ENCODE measurements at places on chromosomes 3 and 15.
A peak's percentile ranks its signal among the peaks of the same experiment; 100 is the strongest.

- no peak for ATAC-seq
Observed at GRCh38 chr3:118480101-118480860, 554.4 kb downstream of the IGSF11 start.

DNA sequence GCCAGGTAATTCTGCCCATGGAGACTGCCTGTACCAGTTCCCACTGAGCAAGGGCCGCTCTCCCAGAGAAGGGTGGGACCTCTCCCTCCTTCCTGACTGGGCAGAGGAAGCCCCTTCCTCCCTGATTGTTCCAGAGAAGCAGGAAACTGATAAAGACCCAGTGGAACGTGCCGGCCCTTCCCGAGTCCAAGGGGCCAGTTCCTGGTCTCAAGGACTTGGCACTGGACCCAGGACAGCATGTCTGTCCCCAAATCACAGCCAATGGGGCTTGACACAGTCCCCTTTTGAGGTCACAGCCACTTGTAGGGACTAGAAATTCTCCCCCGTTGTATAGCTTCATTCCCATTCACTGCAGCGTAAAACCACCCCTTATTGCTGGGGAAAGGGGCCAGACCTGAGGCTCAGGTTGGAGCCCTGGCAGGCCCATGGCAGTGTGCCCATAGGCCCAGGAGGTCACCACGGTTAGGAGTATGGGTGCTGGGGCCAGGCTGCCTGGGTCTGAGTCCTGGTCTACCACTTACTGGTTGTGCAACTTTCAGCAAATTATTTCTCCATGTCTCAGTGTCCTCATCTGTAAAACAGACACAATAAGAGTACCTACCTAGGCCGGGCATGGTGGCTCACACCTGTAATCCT lies 18.1 kb downstream of the CSRNP1 start:
- peak; percentile 45 for ATAC-seq

DNA sequence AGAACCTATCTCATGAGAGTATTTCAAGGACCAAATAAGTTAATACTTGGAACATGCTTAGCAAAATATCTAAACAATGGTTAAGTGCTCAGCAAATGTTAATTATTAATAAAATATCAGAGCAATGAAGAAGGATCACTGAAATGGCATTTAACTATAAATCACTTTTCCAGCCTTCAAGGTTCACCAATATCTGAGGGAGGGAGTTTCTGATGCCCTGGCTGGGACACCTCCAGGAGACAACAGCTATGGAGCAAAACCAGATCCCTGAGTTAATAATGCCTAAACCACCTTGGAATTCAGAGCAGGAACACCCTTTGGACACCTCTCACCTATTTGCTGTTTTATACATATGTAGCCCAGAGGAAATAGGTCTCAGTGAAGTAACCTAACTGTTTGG lies 6.4 kb upstream of the FAM174B start:
- no peak for ATAC-seq

GRCh38 chr15:29269485-29270168 lies at the start of gene NSMCE3:
Gene NSMCE3, minus strand, starts transcription at chr15:29269822. Its CDS starts 117 bp downstream, at chr15:29269705.
- peak; percentile 98 for ATAC-seq

GRCh38 chr15:78130466-78131294 lies 565 bp downstream of the CIB2 start:
- ATAC-seq: peak; percentile 44

- ATAC-seq: no peak
Observed at GRCh38 chr3:178054471-178054870, 481.8 kb upstream of the KCNMB2 start.

GRCh38 chr3:17357035-17357710 lies 385.3 kb downstream of the TBC1D5 start:
- no peak for ATAC-seq

DNA sequence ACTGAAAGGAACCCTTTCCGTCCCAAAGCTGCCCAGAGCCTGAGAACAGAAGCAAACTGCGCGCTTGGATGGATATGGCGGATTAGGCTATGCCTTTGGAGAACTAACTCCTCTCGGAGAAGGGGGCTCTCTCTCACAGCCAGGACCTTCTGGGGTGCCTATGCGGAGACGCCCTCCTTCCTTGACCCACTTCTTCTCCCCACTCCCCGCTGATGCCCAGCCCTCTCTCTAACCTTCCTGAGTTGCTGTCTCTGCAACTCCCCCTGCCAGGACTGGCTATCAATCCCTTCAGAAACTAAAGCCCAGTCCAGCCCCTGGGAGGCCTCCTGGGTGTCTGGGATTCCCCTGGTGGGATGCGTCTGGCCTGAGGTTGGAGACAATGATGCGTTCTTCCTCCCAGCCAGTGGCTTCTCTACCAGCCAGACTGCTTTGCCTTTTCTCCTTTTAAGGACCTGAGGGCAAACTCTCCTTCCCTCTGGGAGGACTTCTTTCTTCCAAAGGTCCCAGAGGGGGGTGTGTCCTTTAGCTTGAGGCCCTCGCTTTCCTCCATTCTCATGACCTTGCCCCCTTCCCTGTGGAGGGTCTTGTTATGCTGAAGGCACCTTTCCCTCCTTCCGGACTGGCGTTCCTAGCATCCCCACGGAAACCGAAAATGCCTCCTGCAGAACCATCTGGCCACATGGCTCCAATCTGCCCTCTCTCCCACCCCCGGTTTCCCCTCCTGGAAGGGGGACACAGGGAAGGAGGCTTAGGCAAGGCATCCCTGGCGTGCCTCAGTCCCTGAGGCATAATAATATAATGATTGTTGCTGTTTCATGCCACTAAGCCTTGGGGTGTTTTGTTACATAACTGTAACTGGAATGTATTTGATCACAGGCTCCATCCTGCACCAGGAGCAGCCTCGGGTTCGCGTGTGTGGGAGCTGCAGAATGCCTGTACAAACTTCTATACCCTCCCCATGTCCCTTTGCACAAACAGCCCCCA lies 63.4 kb upstream of the C15orf39 start:
- no peak for ATAC-seq

All from gastroesophageal sphincter (tissue), 4 donors.